ENCODE measurements at places on chromosomes 7 and 10.
A peak's percentile ranks its signal among the peaks of the same experiment; 100 is the strongest.

- no peak for DNase-seq
Measured at GRCh38 chr10:114163062-114163461, 10.9 kb downstream of the CCDC186 start.

DNA sequence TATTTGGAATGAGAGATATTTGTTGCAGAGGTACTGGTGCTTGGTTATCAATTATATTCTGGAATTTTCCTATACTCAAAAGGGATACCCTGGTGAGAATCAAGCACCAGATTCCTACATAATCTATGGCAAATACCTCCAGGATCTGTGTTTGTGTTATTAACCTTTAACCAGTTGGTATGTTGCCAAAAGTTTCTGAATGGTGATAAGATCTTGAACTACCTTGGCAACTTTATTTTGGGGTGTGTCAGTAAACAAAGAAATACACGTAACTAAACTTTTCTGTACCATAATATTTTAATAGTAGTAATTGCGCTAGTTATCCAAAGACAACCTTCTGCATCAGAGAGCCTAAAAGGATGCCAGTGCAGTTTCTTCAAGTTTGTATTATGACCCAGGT, 13.4 kb downstream of the SCIN start:
- DNase-seq, result no peak

GRCh38 chr7:5435291-5436002, 11.8 kb upstream of the TNRC18 start:
- no peak for DNase-seq

DNA sequence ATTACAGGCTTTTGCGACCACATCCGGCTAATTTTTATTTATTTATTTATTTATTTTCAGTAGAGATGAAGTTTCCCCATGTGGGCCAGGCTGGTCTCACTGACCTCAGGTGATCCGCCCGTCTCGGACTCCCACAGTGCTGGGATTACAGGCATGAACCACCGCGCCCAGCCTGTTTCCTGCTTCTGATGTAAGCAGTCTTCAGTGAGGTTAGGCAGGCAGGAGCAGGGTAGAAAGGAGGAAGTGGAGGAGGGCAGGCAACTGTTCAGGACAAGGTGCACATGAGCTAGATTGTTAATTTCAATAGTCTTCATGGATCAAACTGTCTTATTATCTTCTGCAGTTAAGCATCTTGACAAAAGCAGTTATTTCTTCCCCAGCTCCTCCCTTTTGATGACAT, 605.0 kb downstream of the CCSER2 start:
- DNase-seq, result no peak

DNA sequence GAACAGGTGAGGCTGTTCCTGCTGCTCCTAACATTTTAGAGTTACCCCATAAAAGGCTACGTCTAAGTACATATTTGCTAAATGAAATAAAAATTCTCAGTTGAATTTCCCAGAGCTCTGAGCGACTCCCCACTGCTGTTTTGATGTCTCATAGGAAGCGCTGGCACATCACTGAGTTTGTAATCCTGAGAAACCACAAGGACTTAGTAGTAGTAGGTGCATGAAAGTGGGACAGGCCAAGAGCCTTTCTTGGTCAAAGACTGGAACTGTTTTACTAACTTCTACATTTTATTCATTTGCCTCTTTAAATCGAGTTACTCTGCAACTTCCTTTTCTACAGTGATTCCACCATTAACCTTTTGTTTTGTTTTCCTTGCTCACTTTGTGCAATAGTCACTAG, 85.9 kb downstream of the XPNPEP1 start:
- no peak for DNase-seq

DNA sequence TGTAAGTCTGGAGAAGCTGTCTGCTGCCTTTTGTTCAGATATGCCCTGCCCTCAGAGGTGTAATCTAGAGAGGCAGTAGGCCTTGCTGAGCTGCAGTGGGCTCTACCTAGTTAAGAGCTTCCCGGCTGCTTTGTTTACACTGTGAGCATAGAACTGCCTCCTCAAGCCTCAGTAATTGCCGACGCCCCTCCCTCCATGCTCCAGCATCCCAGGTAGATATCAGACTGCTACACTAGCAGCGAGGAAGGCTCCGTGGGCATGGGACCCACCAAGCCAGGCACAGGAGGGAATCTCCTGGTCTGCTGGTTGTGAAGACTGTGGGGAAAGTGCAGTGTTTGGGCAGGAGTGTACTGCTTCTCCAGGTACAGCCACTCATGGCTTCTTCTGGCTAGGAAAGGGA, 26.4 kb upstream of the CXCL12 start:
- no peak for DNase-seq

DNA sequence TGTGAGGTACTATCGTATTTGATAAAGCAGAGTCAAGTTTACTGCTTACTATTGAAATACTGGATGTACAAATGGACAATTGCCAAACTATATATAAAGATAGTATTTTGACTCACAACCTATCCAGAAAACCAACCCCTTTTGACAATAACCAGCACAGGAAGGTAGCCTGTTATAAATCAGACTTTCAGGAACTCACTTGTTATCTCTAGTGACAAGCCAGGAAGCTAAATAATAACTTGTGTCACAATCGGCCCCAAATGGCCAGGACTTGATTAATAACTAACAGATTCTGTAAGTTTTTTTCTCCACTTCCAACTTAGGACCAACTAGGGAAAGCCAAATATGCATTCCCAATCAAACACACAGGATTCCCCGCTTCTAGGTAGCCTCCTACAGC, 38.8 kb upstream of the SLC35G1 start:
- DNase-seq, result no peak

GRCh38 chr7:15305002-15305600, 256.7 kb downstream of the AGMO start:
- DNase-seq, result no peak

DNA sequence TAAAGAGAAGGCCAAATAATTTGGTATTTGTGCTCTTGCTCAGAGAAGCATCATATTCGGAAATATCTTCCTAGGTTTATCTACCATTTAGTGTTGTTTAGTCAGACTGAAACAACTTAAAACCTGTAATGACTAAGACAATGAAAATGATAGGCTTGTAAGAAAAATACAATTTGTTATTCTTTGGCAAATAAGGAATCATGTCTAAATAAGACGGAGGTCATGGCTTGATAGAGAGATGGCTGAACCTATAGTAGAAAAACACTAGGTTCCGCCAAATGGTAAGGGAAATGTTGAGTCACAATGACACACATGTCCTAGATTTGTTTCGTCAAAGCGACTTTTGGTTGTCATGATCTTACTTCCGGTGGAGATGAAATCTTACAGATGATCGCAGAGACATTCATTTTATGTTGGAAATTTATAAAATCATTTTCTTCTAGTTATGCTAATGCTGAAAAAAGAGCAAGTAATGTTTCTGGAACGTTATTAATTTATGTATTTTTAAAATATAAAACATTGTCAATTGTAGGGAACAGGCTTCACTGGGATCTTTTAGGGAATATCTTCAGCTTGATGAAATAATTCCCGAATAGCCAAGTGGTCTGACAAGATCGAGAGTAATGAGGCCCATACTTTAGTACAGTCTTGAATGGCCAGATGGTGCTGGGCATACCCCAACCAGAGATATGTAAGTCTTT, 1.0 kb downstream of the SRGN start:
- peak; percentile 42 for DNase-seq

GRCh38 chr10:49552277-49552676, 13.4 kb upstream of the ERCC6 start:
- DNase-seq, result no peak

GRCh38 chr10:63977329-63977923, 456.2 kb downstream of the REEP3 start:
- peak; percentile 26 for DNase-seq

DNA sequence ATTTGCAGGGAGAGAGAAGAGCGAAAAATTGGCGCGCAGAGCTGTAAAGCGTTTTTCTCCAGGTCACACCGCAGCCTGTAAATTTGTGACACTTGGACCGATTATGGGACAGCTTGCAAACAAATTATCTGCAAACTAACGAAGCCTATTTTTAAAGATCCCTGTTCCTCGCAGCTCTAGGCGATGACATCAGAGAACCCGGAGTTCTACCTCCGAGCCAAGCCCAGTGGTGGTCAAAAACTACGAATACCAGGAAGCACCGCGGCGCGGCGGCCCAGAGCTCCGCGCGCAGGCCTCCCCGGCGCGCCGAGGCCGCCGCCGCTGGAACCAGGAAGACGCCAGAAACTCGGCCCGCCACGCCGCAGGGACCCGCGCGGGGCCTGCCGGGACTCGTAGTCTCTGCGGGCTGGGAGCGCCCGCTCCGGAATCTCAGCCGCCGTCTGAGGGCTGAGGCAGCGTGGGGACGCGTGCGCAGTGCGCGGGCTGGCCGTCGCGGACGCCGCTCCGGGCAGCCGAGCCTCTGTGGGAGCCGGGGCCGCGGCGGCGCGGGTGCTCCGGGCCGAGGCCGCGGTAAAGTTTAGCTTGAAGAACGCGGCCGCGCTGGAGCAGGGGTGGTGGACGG, at the start of gene PLEKHA1:
PLEKHA1 (plus strand) TSS at position 472 of the 622 bp plus-strand sequence. CDS start 18,493 bp downstream, outside the sequence.
- DNase-seq, result peak; percentile 93

- DNase-seq, result no peak
Measured at GRCh38 chr10:63549810-63550209, 28.6 kb downstream of the REEP3 start.

GRCh38 chr10:97759158-97759887, 12.5 kb downstream of the SFRP5 start:
- DNase-seq, result peak; percentile 50

DNA sequence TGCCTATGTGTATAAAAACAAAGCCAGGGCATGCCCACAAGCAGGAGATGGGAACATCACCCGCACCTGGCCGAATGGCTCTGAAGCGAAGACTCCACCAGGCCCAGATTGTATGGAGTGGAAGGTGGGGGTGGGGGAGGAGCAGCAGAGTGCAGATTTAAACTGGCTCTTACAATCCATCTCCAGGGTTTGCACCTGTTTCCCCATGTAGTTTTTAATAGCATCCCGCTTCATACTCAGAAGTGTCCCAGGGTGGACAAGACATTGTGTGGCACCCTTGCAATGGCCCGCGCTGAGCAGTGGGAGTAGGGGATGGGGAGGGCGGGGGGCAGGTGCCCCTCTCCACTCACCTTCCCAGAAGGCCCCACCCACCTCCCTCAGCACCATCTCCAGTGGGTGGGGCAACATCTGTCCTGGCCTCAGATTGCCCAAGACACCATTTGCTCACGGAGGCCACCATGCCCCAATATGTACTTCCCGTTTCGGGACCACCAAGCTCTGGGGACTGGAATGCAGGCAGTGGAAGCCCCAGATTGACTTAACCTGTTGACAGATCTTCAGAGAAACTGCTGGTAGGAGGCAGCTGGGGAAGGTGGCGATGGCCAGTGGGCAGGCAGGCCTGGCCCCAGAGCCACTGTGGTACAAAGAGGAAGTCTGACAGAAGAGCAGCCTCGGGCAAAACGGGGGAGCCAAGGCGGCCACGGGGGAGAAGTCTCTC, 23.0 kb downstream of the VSIR start:
- no peak for DNase-seq

DNA sequence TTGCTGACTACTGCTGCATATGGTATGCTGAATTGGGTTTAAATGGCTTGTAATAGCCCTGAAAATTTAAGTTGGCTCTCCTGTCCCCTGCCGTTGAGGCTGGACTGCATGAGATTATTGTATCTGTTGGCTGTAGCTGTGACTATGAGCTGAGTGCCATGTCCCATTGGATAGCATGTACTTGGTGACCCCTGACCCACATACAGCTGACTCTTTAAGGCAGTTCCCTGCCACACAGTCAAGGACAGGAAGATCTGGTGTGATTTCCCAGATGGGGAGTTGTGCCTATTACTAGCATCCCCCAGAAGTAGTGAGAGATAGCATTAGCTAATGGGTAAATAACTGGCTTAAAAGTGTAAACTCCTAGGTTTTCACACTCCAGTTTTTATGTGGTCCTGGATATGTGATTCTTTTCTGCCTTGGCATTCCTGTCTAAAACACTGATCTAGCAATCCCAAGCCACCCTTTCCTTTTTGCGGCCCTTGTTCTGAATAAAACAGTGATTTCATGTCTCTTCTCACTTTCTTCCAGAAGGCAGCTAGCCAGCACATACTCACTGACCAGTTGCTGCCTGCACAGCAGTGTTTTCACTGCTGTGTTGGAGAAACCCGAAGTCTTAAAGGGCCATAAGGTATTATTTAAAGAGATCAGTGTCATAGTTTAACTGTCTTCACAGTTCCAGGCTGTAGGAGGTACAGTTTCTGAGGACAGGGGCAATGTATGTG, 35.9 kb downstream of the LRRC4 start:
- no peak for DNase-seq

DNA sequence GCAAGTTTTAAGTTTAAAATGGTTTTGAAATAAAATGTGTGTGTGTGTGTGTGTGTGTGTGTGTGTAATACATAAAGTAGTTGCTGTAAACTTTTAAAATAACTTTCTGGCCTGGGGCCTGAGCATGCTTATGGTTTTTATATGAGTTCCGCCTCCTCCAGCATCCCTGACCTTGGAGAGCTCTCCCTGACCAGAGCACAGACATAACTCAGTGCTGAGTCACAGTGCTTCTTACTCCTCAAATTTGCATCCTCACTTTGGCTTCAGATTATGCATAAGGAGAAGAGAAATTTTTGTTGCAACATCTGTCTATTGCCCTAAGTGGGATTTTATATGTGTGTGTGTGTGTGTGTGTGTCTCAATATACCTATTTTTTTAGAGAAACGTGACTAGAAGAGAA, 200.8 kb downstream of the ELMO1 start:
- no peak for DNase-seq

DNA sequence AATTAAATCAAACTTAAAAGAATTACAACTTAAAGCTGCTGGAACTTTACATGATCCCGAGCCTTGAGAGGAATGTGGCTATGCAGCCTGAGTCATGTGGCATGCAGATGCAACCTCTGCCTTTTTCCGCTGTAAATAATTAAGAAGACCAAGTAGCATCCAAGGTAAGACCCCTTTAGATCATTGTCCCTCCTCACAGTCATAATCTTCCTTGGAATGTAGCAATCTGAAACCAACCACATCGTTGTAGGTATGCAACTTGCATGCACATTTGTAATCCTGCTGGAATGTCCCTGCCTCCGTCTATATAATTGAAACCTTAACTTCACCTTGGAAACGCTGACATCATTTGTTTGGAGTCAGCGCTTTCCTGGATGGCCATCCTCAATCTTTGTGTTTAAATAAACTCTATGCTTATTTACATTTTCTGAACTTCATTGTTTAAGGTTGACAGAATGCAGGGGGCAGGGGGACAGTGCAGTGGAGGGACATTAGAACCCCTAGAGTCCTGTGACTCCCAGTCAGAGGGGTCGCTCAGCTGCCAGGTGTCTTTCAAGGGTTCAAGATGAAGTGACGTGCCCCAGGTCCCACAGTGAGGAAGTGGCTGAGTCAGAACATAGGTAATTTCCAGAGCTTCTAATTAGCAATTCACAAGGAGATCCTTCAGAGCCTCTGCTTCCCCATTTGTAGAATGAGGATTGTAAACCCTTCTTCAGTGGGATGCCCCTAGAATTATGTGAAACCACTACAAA, 110.7 kb downstream of the RALA start:
- DNase-seq, result no peak
